ENCODE measurements at places on chromosomes 1 and 21.

- DNase-seq = no peak
Measured at GRCh38 chr1:39727221-39727931, 11.3 kb upstream of the PPIE start.

DNA sequence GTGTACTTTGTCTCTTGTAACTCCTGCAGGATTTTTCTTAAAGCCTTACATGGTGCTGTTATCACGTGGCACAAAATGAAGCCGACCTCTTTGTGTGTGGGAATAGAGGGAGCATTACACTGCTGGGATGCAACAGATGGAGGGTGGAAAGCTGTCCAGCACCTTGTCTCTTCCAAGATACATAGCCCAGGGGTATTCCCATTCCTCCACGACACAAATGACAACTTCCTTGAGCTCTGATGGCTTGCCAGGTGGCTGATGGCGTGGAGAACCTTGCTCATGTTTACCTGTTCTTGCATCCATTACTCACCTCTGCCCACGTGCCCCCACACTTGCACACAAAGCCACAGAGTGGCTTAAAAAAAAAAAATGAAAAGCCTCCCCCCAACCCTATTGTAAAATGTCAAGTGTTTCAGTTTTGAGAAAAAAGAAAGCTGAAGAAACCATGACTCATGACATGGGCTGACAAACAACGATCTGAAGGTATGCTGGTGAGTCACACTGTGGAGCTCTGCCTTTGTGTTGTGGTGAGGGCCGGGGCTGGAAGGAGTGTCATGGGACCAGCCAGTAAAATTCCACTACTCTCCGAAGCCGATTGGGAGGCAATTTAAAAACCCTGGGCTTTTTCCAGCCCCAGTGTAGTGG lies 32.0 kb upstream of the ATP5PO start:
- peak; percentile 42 for DNase-seq

- DNase-seq = no peak
Measured at GRCh38 chr1:60290393-60290792, 216.8 kb upstream of the C1orf87 start.

- no peak for DNase-seq
Measured at GRCh38 chr1:182575540-182576149, 13.4 kb downstream of the RNASEL start.

GRCh38 chr21:45115141-45115540 lies 40.8 kb downstream of the ADARB1 start:
- no peak for DNase-seq

GRCh38 chr1:167491586-167492461 lies 26.5 kb downstream of the CD247 start:
- no peak for DNase-seq

DNA sequence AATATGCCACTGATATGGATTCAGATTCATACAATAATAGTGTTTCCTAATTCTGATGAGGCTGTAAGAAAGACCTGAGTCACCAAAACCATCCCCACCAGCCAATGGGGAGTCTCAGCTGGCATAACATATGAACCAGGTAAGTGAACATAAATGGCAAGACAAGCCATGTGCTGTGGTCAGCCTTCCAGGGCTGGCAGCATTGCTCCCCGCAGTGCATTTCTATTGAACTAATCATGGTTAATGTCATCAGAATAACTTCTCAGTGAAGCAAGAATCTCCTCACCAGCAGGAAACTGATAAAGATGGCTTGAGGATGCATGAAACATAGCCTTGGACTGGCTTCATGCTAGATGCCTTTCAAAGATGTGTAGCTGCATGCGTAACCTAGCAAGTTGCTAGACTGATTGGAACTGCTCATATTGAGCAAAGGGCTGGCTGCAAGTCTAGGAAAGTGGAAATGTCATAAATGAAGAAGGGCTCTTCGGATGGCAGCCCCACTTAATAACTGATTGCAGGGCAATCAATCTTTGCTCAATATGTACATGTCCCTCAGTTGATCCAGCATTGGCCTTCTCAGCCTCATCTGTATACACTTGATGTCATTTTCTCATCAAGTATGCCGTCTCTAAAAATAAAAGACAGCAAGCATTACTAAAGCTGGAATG lies 88.0 kb downstream of the NTNG1 start:
- no peak for DNase-seq

GRCh38 chr1:190477762-190478148 lies at the start of gene BRINP3:
BRINP3 (minus strand) TSS chr1:190477864.
- DNase-seq = no peak

GRCh38 chr1:75542818-75543570 lies 67.9 kb downstream of the SLC44A5 start:
- no peak for DNase-seq

DNA sequence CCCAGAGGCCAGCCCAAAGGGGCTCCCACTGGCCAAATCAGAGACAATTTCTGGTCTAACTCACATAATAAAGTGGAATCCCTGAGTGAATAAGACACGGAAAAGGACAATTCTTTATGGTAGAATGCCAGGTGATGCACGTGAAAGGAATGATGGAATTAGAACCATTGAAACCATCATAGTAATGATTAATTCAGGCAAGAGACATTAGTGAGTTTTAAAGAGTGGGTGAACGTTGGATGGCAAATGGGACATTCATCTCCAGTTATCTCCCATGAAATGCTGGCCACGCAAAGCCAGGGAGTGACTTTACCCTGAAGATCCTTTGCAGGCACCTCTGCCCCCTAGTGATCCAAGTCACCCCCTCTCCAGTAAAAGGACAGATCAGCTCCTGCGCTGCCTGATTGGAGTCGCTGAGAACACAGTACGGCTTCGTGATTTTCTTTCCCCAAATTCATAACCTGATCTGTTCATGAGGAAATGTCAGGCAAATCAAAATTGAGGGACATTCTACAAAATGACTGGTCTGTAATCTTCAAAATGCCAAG lies 87.5 kb downstream of the AJAP1 start:
- no peak for DNase-seq

DNA sequence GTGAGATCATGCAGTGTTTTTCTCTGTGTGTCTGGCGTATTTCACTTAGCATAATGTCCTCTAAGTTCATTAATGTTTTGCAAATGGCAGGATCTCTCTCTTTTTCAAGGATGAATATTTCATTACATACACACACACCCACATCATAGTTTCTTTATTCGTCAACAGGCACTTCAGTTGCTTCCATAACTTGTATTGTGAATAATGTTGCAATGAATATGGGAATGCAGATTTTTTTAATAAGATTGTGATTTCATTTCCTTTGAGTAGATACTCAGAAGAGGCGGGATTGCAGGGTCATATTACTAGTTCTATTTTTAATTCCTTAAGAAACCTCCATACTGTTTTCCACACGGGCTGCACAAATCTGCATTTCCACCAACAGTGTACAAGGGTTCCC lies 134.0 kb downstream of the CLEC20A start:
- DNase-seq = no peak

DNA sequence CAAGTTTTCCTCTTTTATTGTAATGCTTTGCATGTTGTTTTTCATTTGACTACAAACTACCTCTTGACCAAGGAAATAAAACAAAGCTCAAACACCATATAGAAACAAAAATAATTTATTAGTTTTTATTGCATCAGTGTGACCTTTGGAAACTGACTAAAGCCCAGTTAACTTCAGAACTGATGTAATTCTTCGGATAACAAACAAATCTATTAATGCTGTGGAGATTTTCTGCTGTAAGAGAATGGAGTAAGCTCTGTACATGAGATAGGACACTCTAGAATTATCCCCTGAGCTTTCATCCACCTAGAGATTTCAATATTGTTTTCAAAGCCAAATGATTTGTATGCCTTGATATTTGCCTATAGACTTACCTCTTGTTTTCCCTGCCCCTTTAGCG lies 154.0 kb upstream of the KCNK2 start:
- DNase-seq = no peak

DNA sequence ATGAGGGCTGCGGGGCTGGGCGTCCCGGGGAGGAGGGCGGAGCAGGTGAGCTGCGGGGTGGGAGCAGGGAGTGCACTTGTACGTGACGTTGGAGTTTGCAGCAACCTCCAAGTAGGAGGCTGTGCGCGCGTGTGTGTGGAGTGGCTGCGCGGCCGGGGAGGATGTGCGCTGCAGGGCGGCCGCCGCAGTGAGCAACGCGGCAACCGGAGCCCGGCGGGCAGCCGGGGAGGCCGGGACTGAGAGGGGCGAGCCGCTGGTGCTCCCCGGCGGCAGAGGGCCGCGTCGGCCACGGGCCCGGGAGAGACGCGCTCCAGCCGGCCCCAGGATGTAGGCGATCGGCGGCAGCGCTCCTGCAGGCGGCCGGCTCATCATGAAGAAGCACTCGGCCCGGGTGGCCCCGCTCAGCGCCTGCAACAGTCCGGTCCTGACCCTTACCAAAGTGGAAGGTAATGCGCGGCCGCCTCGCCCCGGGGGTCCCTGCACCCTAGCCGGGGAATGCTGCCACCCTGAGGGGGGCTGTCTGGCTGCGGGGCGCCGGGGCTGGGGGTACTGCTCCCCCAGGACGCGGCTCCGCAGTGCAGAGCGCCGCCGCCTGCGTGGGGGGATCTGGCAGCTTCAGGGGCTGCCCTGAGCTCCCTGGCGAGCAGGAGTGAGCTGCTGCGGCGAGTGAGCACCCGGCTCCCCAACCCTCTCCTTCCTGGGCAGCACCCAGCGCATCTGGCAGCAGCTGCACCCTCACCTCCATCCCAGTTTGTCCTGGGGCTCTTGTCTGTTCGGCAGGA lies 158.9 kb upstream of the COA6 start:
- DNase-seq = no peak

Data from substantia nigra (tissue), 51 donors.